ENCODE measurements at places on chromosomes 1 and 21.

DNA sequence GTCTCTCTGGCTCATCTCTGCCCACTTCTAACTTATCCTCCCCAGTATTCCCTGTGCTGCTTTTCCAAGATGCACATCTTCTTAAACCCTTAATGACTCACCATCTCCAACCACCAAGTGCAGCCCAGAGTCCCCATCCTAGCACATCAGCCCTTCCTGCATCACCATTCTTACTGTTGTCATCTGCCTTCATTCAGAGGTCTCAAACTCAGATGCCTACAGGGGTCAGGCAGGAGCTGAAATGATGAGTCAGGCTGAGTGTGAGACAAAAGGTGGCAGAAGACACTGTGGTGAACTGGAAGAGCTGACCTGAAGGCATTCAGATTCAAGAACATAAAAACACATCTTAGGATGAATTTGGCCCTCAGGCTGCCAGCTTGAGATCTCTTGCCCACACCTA is 34.6 kb downstream of the OLFML2B start:
- no peak for DNase-seq

DNA sequence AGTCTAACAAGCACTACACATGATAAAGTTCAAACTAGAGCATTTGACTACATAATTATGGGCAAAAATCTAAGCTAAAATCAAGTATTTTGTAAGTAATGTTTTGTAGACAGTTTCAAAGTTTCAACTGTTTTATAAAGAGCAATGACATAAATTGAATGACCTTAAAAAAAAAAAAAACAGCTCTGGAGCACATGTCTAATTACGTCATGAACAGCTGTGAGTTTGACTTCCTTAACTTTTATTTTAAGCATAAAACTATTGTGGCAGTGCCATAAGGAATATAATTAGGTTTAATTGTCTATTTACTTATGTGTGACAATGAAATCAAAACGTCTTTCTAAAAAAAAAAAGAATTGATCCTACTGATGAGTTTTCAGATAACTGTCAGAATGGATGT is 272.5 kb upstream of the LRRC7 start:
- DNase-seq: no peak

GRCh38 chr1:206705191-206705590 is 20.5 kb downstream of the MAPKAPK2 start:
- DNase-seq: peak; percentile 74

- no peak for DNase-seq
Measured at GRCh38 chr1:218686258-218686657, 341.1 kb downstream of the TGFB2 start.

- DNase-seq: no peak
Measured at GRCh38 chr1:24022581-24023361, 42.6 kb upstream of the SRSF10 start.

DNA sequence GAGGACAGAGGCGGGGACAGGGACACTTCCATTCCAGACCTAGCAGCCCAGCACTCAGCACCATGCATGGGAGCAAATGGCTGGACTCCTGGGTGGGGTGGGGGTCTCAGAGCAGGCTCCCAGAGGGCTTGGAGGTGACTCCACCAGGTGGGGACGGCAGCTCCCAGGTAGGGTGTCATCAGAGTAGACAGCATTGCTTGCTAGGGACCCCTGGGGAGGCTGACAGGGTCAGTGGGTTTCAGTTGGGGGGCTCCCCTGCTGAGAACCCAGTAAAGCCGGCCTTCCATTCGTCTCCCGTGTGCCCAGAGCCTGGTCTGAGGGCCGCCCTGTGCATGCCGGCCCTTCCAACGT is 4.8 kb upstream of the GJC2 start:
- DNase-seq: no peak

GRCh38 chr1:154199563-154199879 is 6.6 kb downstream of the CFAP141 start:
- no peak for DNase-seq

GRCh38 chr1:210441028-210441427 is 112.3 kb downstream of the HHAT start:
- no peak for DNase-seq

DNA sequence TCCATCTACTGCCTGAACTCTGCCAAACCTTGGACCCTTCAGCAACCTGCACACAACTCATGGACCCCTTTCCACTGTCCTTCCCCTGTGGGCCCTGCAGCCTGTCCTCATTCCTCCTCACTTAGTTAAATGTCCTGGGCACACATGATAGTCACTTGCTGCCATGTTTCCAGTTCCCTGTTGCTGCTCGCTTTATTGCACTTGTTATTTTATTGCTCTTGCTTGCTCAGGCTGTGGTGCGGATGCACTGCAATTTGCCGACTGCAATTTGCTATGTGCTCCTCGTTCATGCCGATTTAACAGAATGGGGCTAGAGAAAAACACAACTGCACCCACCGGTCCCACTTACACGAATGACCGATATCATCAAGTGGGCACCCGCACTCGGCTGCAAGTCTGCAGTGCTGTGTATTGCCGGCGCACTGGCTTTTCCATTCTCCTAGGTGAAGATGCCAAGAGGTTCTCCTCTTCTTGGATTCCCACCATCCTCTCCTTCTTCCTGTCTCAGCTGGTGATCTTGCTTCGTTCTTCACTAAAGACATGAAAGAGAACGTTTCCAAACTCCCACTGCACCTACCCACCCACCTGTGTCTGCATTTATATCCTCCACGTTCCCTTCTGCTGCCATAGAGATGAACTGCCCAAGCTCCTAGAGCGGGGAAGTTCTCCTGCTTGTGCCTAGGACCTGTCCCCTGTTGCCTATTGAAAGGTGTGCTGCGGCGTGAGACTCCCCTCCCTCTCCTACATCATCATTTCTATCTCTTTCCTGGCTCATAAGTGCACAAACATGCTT is 45.4 kb upstream of the B3GALT5 start:
- DNase-seq: no peak

GRCh38 chr21:45255381-45256020 is 32.2 kb downstream of the POFUT2 start:
- DNase-seq: no peak

DNA sequence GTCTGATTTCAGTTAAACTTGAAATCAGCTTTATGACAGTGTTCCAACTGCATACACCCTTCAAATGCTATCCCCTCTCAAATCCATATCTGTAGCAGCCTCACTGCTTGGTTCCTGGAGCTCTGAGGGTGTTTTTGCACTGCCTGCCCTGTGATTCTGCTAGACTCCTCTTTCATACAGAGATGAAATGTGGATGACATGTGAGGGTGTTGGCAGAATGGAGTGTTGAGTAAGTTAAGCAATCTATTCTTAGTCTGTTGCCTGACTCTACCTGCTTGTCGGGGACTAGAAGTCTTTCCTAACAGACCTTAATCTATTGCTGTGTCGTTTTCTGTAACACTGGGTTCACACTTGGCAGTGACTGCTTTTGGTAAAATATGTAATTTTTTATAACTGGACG is 9.8 kb downstream of the IGSF5 start:
- DNase-seq: no peak

All from left hindlimb (tissue), 1 donor.